ENCODE measurements at places on chromosomes 12 and 14. TPM values are rescaled to one million over a fixed set of nuclear protein-coding genes. Genes with fewer than 3 reads are reported as not detected.
A peak's percentile ranks its signal among the peaks of the same experiment; 100 is the strongest.

The PNMA1 gene
- 34.6 TPM for polyA plus RNA-seq

The CLECL1 gene
- polyA plus RNA-seq: not detected

- DNase-seq: no peak
Measured at GRCh38 chr12:131282292-131283080, 328.8 kb downstream of the ADGRD1 start.

The PZP gene
- not detected for polyA plus RNA-seq

The CD9 gene
- 301 TPM for polyA plus RNA-seq

- no peak for DNase-seq
Measured at GRCh38 chr14:87207756-87208155, 785.2 kb downstream of the GALC start.

The RASAL1 gene
- 23.5 TPM for polyA plus RNA-seq

The KRT74 gene
- polyA plus RNA-seq: not detected

- no peak for DNase-seq
Measured at GRCh38 chr14:61559641-61560201, 135.6 kb upstream of the HIF1A start.

The GUCY2C gene
- not detected for polyA plus RNA-seq

DNA sequence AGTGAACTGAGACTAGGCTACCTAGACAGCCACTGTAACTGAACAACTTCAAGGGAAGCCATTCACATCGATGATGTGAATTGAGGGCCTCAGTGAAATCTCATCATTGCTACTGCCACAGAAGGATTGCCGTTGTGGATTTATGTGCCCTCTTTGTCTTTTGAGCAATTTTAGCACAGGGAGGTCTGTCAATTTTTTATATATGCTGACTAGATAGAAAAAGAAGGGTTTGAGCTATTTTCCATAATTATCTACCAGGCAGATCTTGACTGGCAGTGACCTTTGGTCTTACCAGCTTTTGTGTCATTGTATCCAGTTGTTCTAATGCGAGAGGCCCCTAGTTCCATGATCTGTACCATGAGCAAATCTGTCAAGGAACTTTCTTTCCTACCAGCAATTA lies 179.4 kb downstream of the ERC1 start:
- no peak for DNase-seq

GRCh38 chr12:121428883-121429282 lies 29.0 kb downstream of the RNF34 start:
- DNase-seq: no peak

The SLC5A8 gene
- 2.7 TPM for polyA plus RNA-seq

DNA sequence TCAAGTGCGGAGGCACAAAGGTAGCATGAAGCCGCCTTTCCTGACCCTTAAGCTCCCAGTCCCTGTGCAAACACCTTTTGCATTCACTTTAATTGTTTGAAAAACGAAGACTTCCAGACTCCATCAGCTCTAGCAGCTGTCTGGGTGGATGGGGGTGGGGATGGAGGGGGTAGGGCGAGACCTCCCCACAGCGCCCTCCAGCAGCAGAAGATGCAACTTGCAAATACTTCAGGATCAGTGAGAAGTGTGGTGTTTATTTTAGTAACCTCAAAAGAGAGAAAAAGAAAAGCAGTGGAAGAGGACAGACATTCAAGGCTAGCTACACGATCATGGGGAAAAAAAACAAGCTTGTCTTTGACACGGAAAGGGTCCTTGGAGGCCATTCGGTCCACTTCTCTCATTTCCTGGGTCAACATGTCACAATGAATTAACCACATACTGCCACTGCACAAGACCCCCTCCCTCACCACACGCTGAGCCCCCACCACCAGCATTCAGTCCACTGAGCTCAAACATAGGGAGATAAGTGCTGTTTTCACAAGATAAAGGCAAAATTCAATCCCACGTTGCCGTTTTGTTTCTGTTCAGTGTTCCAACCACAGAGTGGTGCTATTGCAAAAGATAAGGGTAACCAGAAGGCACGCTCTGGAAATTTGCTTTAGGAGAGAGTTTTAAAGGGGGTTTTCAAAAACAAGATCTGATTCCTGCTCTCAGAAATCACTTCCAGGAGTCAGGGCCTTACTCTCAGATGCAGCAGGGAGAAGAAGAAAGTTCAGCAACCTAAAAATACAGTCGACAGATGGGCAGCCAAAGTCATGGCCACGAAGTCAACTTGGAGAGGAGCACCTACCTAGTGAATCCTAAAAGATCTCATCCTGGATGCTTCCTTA lies 3.3 kb upstream of the NTF3 start:
- DNase-seq: peak; percentile 87

The STAC3 gene
- polyA plus RNA-seq: 1.5 TPM

The LRRC10 gene
- not detected for polyA plus RNA-seq

GRCh38 chr12:92952394-92952793 lies 23.3 kb upstream of the EEA1 start:
- no peak for DNase-seq

DNA sequence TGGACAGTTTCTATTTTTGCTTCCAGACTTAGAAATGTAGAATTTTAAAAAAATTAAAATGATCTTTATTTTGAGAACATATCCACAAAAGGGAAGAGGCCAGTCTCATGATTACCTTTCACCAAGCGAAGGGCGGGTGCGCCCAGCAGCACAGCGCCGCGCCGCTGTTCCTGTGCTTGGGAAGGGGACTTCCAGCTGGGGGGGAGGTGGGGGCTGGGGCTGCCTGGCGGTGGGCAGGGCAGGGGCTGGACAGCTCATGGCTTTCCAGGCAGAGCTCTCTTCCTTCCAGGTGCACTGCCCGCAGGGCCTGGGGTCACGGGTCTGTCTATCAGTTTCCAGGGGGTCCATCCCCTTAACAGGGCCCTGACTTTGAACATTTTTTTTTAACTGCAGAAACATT lies 199.9 kb downstream of the TTC7B start:
- no peak for DNase-seq

Data from kidney (tissue), 22 donors.